ENCODE measurements at places on chromosomes 1 and 21. TPM values are rescaled to one million over a fixed set of nuclear protein-coding genes. Genes with fewer than 3 reads are reported as not detected.

The PLPPR4 gene
- total RNA-seq, result 46.9 TPM

The C1orf56 gene
- total RNA-seq, result 2.7 TPM

The ZNF695 gene
- total RNA-seq, result 0.79 TPM

The ZNF697 gene
- total RNA-seq, result 14.5 TPM

The FBXO44 gene
- 13.8 TPM for total RNA-seq

The SYT11 gene
- 88.3 TPM for total RNA-seq

The LGR6 gene
- total RNA-seq, result not detected

The ZNF648 gene
- total RNA-seq, result not detected

The RIPPLY3 gene
- not detected for total RNA-seq

The TPTE gene
- not detected for total RNA-seq

The CNKSR1 gene
- 0.07 TPM for total RNA-seq

The CFAP107 gene
- total RNA-seq, result not detected

The OSCP1 gene
- total RNA-seq, result 8.6 TPM

The LRIG2 gene
- total RNA-seq, result 17.8 TPM

The PROK1 gene
- total RNA-seq, result not detected

The PRSS38 gene
- total RNA-seq, result not detected

Data from smooth muscle cell of the pulmonary artery (primary cell).